ENCODE measurements at places on chromosomes 7 and 10. TPM values are rescaled to one million over a fixed set of nuclear protein-coding genes. Genes with fewer than 3 reads are reported as not detected.

Gene GSTO2
- 1.4 TPM for total RNA-seq

DNA sequence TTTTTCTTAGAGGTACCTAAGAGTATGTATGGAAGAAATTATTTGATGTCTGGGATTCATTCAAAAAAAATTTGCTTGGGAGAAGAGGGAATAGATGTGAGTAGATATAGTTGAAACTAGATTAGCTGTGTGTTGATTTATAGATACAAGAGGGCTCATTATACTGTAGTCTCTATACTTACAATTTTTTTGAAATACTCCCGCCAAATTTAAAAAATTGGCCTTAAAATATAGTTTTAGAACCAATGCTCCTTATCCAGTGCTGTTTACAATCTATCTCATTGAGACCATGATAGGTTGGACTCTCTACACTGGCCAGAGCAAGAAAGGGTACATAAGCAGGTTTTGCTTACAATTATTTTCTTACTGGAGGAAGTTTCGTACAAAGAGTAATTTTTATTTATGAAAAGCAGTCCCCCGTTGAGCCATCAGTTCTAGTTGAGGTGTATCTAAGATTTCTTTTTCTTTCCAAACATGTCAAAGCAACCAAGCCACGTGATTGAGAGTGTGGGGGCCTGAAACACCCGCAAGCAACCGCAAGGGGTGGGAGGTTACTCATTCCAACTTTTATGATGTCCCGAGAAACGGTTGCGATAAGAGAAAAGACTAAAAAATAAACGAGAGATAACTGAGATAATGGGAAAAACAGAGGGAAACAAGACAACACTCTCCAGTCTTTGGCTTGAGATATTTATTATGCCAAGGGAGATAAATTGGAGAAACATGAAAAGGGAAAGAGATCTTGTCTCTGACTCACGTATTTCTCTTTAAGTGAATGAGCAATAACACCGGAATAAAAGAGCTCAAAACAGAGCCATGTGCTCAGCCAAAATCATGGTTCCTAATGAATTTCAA lies 729.2 kb downstream of the LRMDA start:
- no peak for DNase-seq
- H3K27me3 ChIP-seq = no peaks in the 10 kb centered on the region
- H3K4me3 ChIP-seq = no peak overlapping the region
- no peaks in the 10 kb centered on the region for H3K36me3 ChIP-seq
- H3K27ac ChIP-seq = no peak overlapping the region

DNA sequence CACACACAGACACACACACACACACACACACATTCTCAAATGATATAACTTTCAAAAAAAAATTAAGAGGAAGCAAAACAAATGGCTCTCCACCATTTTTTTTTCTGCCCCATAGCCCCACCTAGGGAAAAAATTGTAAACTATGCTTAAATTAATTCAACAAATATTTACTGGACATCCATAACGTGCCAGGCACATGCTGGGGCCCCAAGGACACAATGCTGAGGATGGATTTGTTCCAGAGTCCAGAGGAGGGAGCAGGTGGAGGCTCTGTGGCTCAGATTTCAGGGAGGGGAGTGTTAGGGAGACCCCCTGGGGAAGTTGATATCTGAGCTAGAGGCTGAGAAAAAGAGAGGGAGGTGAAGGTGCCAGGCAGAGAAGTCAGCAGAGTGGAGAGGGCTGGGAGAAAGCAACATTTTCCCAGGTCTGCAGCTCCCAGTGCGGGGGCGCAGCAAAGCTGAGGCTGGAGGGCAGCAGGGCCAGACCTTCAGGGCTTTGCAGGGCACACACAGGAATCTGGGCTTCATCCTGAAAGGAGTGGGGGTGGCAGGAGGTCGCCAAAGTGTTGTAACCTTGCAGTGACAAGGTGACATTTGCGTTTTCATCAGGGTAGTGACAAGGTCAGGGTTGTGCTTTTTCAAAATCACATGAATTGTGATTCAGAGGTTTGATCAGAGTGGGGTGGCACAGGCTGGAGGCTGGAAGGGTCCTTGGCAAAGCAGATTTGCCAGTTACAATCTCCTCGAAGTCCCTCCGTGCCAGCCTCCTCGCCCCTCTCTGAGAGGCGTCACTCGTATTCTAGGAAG lies 261.6 kb downstream of the WDR11 start:
- H3K4me3 ChIP-seq = no peak overlapping the region
- no peaks in the 10 kb centered on the region for H3K27me3 ChIP-seq
- no peak for DNase-seq
- no peaks in the 10 kb centered on the region for H3K4me1 ChIP-seq

DNA sequence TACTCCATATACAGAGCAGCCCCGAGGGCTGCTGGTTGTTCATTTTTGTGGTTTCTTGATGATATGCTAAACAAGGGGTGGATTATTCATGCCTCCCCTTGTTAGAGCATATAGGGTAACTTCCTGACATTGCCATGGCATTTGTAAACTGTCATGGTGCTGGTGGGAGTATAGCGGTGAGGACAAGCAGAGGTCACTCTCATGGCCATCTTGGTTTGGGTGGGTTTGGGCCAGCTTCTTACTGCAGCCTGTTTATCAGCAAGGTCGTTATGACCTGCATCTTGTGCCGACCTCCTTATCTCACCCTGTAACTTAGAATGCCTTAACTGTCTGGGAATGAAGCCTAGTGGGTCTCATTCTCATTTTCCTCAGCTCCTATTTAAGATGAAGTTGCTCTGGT lies 31.3 kb downstream of the GNAT3 start:
- H3K27ac ChIP-seq = no peak overlapping the region
- H3K27me3 ChIP-seq = no peaks in the 10 kb centered on the region
- no peaks in the 10 kb centered on the region for H3K36me3 ChIP-seq
- no peaks in the 10 kb centered on the region for H3K4me1 ChIP-seq
- no peak for DNase-seq
- H3K4me3 ChIP-seq = no peak overlapping the region

GRCh38 chr10:101085846-101086245 lies 24.1 kb downstream of the KAZALD1 start:
- DNase-seq = no peak
- H3K27me3 ChIP-seq = peaks cover 54% of the 10 kb centered on the region
- no peaks in the 10 kb centered on the region for H3K4me1 ChIP-seq
- H3K27ac ChIP-seq = no peak overlapping the region
- H3K4me3 ChIP-seq = no peak overlapping the region
- no peaks in the 10 kb centered on the region for H3K36me3 ChIP-seq

DNA sequence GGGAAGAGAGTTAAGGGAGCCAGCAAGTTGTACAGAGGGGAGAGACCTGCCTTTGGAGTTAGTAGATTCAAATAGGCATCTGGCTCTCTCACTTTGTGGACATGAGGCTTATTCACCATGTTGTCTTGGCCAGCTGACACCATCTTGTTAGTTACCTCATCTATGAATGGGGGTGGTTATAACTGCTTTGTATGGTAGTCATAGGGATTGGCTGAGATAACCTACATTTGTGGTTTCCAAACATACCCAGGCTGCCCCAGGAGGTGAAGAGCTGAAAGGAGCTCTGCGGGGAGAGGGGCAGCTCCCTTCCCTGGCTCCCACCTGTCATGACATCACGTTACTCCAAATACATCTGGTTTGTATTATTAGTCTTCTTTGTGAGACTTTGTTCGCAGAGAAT lies 393.3 kb upstream of the AUTS2 start:
- no peak for DNase-seq
- no peaks in the 10 kb centered on the region for H3K4me1 ChIP-seq
- no peaks in the 10 kb centered on the region for H3K36me3 ChIP-seq
- no peak overlapping the region for H3K27ac ChIP-seq
- H3K27me3 ChIP-seq = no peaks in the 10 kb centered on the region

Data from activated T-helper 2 cell treated with anti-CD3 and anti-CD28 coated beads, Interferon-gamma antibody, Interleukin-2, Interleukin-4, amounts not matched to agents 10 μg/mL and 5 μg/mL and 100 μg/mL, durations not matched to agents 14 hours and 24 hours and 36 hours (primary cell).